NK-92 treated with Interleukin-12 subunit alpha and Interleukin-12 subunit beta, amount 100 ng/mL, for 24 hours (cell line): ENCODE measurements at places on chromosomes 13 and 19.

DNA sequence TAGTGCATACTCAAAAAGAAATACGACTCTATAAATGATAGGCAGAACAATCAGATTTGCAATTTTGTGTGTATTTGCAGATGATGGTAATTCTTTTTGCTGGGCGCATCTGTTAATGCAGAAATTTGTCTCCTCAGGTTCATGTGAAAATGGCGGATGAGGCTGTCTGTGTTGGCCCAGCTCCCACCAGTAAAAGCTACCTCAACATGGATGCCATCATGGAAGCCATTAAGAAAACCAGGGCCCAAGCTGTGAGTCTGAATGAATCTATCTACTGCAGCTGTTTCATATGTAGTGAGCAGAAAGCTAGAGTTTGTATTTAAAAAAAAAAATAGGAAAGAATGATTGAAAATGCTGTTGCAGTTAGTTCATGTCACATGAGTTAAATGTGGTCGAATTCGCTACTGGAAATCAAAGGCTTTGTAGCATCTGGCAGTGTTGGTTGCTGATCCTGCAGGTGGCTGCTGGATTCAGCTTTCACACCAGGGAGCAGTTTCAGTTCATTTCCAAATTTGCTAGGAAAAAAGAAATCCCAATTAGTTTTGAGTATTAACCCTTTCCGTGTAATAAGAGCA lies 66.0 kb downstream of the PCCA start:
- no peak for DNase-seq

DNA sequence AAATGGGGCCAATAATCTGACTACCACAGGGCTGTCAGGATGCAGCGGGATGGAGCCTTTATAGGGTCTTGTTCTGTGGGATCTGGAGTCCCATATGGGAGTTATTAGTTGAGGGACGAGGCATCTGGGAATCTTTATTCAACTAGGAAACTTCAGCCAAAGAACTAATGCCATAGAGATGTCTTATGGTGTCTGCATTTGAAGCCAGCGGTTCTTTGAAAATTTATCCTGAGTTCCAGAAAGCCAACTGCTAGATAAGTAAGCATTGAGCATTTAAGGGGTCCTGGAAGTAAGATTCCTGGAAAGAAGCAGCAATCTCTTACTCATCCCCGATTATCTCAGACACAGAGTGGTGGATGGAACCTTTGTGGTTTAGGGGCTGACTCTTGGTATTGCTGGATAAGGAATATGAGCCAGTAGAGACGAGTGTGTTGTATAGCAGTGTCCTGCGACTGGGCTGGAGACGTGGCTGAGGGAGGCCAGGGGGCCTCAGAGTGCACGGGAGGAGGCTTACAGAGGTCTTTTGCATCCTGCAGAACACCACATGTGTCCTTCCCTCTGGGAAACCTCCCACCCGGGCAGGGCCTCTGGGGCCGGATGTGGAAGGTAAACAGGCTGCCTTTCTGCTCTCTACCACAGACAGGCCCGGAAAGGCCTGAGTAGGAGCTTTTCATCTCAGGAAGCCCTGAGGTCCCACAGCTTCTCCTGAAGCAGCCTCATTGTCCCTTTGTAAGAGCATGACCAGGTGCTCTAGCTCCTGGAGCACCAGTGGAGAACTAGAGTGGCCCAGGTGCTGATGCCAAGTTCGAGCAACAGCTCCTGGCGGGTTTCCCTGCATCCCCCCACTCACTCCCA lies 28.8 kb downstream of the ACTN4 start:
- DNase-seq = no peak

DNA sequence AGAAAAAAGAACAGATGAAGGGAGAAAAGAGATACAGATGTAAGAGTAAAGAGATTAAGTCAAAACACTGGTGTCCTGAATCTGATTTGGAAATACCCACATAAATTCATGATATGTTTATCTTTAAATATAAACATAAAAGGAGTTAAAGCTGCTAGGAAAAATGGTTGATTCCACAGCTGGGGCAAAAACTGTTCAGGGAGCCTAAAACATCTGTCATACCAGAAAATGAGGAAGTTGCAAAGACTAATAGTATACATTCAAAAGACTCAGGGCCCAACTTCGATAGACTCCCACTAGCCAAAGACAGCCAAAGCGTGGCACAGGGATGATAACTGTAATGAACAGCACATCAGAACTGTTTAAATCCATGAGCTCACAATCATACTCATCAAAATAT lies 62.0 kb downstream of the ABCC4 start:
- DNase-seq = no peak

DNA sequence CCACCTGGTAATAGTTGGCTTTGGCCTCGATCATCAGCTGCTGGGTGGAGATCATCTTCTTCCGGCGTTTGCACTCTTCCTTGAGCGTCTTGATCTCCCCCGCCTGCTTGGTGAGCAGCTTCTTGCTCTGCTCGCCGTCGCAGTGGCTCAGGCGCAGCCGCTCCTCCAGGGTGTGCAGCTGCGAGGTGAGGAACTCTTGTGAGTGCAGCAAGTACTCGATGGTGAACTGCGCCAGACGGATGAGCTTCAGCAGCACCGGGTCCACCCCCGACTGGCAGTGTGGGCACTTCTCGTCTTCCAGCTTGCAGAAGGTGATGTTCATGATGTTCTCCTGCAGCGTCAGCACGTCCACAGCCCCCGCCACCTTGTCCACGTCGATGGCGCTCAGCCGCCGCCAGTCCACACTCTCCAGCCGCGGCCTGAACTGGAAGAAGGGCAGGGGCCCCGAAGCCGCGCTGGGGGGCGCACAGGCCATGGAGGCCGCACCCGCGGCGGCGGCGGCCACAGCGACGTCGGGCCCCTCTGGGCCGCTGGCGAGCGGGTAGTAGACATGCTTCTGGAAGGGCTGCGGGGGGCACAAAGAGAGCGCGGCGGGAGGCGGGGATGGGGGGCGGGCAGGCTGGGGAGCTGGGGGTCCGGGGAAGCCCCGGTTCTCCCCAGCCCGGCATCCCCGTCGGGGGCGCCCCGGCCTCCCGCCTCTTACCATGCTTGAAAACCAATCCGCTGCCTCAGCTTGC lies 3.0 kb downstream of the DZIP1 start:
- DNase-seq = no peak

GRCh38 chr19:50005428-50005827 lies 19.7 kb downstream of the VRK3 start:
- DNase-seq = no peak

DNA sequence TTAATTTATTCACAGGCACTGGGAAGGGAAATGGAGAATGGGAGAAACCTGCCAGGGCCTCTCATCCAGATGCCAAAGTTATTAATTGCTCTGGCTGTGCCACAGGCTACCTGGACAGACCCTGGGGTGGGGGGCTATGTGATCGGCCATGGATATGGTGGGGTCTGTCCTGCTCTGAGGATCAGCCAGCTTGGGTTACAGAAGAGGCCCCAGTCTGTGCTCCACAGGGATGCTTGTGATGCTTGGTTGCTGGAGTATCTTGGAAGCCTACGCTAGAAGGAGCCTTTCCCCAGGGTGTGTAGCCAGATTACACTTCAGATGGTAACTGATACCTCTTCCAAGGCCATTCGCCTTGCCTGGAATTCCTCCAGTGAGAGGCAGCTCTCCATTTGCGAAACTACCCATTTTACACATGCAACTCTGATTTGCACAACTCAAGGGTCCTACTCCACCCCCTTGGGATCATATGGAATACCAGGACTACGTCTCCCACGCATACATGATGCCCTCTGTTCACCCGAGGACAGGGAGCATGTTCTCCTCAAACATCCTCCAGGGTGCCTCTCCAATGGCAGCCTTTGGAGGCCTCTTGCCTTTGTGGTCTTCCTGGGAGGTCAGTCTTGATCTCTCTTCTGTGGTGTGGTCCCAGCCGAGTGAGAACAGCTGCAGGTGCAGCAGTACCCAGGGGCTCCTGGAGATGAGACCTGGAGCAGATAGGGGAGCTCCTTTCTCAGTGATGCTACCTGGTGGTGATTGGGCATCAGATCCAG lies 186.6 kb upstream of the TSHZ3 start:
- DNase-seq = no peak

GRCh38 chr13:36981156-36981743 lies 17.9 kb downstream of the ALG5 start:
- DNase-seq = no peak

GRCh38 chr19:29185427-29185826 lies 27.5 kb downstream of the UQCRFS1 start:
- no peak for DNase-seq

DNA sequence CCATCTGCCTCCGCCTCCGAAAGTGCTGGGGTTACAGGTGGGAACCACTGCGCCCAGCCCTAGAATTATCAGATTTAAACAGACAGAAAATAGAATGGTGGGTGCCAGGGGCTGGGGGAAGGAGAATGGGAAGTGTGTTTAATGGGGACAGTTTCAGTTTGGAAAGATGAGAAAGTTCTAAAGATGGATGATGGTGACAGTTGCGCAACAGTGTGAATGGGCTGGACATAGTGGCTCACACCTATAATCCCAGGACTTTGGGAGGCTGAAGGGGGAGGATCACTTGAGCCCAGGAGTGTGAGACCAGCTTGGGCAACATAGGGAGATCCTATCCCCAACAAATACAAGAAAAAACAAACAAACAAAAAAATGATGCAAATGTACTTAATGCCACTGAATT lies 15.9 kb downstream of the KANK2 start:
- no peak for DNase-seq

GRCh38 chr19:50249636-50250035 lies 46.2 kb downstream of the MYH14 start:
- no peak for DNase-seq

DNA sequence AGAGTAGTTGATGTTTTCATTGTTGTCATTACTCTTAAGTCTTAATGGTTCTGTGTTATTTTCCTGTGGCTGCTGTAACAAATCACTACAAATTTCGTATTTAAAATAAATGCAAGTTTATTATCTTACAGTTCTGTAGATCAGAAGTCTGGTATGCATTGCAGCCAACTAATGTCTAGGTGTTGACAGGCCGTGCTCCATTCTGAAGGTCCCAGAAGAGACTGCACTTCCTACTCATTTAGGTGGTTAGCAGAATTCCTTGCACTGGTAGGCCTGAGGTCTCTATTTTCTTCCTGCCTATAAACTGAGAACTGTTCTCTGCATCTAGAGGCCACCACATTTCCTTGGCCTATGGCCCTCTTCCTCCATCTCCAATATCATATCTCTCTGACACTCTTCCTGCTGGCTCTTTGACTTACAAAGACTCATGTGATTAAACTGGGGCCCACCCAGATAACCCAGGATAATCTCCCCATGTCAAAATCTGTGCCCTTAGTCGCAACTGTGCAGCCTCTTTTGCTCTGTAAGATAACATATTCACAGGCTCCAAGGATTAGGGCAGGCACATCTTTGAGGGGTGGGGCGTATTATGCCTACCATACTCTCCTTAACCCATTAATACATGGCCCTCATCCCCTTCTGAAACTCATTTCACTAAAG lies 468.4 kb downstream of the FOXO1 start:
- no peak for DNase-seq

GRCh38 chr13:47837104-47837880 lies 163.8 kb downstream of the SUCLA2 start:
- DNase-seq = no peak

DNA sequence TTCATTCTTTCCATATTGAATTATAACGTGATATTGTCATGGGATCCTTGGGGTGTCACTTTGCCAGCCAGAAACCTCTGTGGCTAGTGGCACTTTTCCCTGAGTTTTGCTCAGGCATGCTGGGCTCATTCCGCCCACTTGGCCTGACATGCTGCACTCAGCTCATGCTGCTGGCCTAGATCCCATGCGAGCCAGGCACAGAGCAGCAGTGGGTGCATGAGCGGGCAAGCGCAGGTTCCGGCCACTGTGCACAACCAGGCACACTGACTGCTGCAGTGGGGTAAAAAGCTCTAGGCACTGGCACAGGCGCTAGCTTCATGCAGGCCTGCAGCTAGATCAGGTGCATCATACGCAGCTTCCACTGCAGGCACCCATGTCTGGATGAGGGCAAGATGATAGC lies 221.2 kb downstream of the MAB21L1 start:
- DNase-seq = no peak

DNA sequence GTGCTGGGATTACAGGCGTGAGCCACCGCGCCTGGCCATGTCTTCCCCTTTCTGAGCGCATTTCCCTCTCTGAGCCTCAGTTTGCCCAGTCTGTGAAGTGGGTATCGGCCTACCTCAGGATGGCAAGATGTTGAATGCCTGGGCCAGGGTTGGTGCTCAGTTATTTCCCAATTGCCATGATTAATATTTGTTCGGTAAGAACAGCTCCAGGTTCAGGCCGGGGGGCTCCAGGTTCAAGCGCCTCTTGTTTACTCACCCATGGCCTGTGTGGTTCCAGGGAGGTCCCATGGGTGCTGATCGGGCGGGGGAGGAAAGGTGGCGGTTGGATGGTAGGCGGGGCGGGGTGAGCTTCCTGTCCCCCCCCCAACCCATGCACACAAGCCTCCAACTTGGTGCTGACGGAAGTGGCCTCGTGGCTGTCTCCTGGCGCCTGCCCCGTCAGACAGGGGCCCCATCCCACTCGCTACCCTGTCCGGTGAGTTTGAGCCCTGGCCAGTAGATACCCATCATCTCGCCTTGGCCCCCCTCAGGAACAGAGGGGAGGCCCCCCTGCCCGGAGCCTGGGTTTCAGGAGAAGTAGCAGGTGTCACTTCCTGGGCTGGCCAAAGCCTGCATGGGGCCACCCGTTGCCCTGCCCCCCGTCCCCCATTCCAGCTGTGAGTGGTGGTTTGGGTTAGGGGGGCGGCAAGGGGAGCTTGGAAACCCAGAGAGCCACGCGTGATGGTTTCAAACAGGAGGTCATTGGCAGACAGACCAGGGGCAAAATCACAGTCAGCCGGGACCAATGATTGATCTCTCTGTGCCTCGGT lies at the start of gene FCHO1:
TSS of gene FCHO1 (plus strand) at position 375 of the 809 bp plus-strand sequence. CDS start 3,688 bp downstream, outside the sequence.
- DNase-seq = peak; percentile 91

DNA sequence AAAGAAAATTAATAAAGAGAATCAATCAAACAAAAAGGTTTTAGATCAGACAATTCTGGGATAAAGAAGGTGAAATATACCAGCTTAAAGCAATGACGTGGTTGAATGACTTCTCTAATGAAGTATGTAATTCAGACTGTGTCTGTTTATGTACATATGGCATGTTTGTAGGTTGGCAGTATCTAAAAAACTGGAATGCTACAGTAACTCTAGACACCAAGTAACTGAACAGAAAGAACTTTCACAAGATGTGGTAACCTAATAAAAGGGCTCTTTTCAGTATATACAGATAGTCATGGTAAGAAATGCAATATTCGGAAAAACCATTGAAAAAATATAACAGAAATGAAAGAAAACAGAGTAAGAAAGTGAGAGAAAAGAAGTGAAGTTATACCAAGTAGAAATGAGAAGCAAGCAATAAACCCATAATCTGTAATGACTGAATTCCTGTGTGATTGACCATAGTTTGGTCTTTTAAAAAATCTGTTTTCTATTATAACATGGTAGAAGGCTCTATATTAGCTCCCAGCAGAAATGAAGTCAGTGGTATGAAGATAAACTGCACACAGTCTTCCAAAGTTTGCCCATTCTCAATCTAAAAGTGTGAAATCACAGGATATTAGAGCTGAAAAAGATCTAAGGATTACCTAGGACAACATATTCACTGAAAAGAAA lies 31.4 kb downstream of the ELF1 start:
- no peak for DNase-seq

GRCh38 chr19:33399081-33399744 lies 25.7 kb downstream of the CEBPG start:
- DNase-seq = no peak
